AG08396 (cell line): ENCODE measurements at places on chromosomes 11 and 22.

GRCh38 chr11:87545858-87546257 is 508.1 kb downstream of the TMEM135 start:
- DNase-seq = no peak

DNA sequence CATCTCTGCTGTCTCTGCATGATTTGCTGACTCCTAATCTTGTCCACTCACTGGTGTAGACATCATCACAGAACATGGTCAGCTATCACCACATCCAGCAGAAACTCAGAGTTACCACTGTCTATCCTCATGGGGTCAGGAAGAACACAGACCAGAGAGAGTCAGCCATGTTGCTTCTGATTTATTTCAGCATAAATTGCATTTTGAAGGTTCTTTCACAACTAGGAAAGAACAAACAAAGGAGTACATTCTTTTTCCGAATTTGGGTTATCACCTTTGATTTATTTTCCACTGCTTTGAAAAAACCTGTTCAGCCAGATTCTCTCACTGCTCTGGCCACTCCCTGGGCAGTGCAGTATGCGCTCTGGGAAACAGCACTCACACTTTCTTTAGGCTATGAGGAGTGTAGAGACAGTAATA is 172.0 kb upstream of the MTMR2 start:
- no peak for DNase-seq

DNA sequence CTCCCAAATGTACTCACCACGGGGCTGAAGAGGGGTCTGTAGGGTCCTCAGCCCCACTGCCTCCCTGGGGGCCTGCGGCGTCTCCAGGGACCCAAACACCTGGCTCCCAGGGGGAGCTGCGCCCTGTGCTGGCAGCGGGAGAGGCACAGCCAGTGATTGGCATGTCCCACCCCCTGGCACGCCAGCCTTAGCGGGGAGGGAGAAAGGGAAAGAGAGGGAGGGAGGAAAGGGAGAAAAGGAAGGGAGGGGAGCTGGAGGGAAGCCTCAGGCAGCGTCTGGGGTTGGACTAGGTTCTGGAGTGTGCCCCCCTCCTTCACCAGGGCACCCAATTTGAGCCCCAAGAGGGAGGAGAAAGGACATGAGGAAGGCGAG is at the start of gene CHRM1:
Gene CHRM1, minus strand, starts transcription at position 163 of the 372 bp plus-strand sequence. CDS start 10,263 bp downstream, outside the sequence.
- DNase-seq = no peak

DNA sequence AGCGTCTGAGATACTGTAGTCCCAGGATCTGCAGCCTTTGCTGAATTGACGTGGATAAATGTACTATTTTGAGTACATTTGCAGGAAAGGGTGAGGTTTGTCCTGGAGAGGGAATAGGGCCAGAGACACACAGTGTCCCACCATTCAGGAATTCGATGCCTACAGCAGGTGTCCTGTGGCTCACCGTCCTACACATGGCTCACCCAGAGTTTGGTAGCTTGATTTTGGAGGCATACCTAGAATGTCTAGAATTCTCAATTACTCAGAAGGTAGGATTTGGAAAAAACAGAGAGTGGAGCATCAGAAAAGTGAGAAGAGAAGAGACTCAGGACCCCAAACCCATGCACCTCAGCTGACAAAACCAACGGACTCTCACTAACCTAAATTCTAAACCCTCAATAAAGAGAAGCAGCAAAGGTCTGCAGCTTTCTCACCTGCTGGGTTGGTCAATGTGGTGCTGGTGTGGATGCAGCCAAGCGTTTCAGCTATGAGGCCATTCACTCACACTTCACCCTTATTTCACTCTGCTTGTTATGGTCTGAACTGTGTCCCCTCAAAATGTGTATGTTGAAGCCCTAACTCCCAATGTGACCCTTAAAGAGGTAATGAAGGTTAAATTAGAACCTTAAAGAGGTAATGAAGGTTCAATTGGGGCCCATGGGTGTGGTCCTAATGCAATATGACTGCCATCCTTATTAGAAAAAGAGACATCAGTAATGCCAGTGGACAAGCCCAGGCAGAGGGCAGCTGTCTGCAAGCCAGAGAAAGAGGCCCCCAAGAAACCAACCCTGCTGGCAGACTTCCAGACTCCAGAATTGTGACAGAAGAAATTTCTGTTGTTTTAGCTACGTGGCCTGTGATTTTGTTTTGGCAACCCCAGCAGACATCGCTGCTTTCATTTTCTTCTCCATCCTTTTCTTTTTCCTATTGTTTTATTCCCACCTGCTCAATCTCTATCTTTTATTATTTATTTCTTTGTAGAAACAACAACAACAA is 187.8 kb downstream of the SNX19 start:
- DNase-seq = no peak

GRCh38 chr11:64410404-64410734 is 51.4 kb downstream of the RPS6KA4 start:
- no peak for DNase-seq
